ENCODE measurements at places on chromosomes 2 and 18.

DNA sequence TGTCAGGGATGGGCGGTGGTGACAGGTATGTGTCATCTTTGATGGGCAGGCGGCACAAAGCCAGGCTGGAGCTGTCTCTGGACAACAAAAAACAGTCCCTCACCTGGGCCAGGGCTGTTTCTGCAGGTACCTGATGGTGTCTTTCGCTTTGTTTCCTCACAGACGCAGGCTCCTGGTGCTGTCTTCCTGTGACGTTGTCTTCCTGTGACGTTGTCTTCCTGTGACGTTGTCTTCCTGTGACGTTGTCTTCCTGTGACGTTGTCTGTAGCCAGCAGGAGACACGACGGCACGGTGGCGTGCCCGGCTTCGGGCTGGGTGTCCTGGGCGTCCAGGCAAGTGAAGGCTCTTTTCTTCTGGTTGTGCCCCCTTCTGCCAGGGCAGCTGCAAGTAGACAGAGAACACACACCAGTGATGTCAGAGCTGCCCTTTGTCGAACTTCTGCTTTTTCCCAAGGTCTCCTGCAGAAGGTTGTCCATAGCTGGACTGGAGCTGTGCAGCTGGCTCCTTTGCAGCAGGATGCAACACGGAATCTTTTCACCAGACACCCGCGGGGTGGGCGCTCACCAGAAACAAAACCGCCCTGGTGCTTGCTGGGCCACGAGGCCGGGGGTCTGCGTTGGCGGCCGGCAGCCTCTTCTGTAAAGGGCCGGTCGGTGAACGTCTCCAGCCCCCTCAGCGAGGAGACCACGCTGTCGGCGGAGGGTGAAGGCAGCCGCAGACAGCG lies 21.1 kb downstream of the GPR35 start:
- peak; percentile 37 for DNase-seq

GRCh38 chr2:207238831-207239701 lies 73.3 kb upstream of the KLF7 start:
- no peak for DNase-seq

DNA sequence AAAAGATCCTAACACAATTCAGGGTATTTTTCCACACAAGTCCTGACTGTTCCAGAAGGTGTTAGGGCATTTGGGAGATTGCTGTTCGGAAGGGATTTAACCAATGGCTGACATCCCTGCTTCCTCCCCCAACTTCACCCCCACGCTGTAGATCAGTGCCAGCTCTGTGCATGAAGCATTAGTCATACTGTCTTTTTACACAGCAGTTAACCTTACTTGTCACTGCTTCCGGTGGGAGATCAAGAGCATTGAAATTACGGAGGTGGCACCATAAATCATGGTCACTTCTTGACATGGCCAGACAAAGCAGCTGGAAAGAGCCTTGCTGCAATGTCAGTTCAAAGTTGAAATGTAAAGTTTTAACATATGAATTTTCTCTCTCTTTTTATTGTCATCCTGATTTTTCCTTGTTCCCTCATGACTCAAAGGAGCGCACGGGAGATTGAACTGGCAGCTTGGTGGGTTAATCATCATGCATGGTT lies 70.2 kb downstream of the HRH4 start:
- no peak for DNase-seq

DNA sequence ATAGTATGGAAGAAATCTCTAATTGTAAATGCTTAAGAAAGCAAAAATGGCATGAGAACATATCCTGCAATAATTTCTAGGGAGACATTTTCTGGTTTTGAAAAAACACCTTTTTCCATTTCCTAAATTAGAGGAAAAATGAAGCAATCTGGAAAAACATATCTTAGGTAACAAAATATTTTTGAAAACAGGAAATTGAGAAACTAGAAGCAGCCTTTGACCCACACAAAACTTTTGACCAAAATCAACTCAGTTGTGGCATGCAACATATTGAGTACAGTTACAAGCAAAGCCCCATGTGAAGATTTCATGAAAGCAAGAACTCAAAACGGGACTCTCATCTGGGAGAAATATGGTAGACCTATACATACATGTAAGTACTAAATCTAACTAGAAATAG lies 28.6 kb upstream of the CHAC2 start:
- DNase-seq: no peak

DNA sequence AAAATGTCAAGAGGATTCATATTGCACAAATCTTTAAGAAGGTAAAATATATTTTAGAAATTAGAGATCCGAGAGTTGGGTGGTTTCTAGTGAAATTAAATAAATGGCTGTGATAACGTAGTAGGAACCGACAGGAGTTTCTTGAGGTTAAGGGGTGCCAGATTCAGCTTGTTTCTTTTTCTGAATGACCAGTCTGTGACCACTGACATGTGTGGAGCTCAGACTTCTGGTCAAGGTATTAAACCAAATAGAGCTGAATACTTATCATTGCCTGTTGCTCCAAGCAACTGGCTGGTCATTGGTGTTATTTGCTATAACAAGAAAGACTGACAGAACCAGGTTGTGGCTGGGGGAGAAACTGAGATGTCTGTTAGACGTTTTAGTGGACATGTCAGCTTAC lies 408.2 kb upstream of the HS6ST1 start:
- DNase-seq: no peak

- DNase-seq: no peak
These were observed 418.9 kb downstream of the EPHA4 start for GRCh38 chr2:221153226-221153625.

GRCh38 chr2:112001942-112002341 lies 53.1 kb upstream of the TMEM87B start:
- DNase-seq: no peak

DNA sequence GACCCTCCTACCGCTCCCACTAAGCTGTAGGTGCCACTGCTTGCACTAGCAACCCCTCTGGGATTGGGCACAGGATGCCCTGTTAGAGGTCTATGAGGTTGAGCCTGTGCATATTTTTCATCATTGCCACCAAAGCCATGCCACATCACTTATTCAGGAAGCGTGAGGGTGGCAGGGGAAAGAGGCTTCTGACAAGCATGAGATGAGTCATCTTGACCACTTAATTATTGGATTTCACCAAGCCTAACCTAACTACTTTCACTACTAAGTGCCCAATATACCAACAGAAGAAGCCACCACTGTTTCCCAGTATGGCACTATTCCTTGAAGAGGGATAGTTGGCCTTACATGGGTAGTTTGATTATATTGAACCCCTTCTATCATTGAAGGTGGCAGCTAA lies 181.3 kb upstream of the EPHA4 start:
- no peak for DNase-seq

GRCh38 chr2:40401896-40402295 lies 50.0 kb downstream of the SLC8A1 start:
- no peak for DNase-seq

GRCh38 chr18:66377291-66377690 lies 226.6 kb downstream of the CDH19 start:
- no peak for DNase-seq

DNA sequence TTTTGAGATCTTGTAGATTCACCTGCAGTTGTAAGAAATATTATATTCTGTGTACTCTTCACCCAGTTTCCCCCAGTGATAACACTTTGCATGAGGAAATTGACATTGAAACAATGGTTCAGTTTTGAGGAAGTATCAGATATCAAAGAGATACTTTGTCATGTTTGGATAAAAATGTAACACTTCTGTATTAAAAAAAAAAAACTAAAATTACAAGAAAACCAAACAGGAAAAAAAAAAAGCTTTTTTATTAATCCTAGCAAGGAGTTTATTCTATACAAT lies 204.0 kb downstream of the ARL4C start:
- DNase-seq: no peak

GRCh38 chr18:22283397-22283796 lies 114.0 kb downstream of the GATA6 start:
- DNase-seq: no peak

DNA sequence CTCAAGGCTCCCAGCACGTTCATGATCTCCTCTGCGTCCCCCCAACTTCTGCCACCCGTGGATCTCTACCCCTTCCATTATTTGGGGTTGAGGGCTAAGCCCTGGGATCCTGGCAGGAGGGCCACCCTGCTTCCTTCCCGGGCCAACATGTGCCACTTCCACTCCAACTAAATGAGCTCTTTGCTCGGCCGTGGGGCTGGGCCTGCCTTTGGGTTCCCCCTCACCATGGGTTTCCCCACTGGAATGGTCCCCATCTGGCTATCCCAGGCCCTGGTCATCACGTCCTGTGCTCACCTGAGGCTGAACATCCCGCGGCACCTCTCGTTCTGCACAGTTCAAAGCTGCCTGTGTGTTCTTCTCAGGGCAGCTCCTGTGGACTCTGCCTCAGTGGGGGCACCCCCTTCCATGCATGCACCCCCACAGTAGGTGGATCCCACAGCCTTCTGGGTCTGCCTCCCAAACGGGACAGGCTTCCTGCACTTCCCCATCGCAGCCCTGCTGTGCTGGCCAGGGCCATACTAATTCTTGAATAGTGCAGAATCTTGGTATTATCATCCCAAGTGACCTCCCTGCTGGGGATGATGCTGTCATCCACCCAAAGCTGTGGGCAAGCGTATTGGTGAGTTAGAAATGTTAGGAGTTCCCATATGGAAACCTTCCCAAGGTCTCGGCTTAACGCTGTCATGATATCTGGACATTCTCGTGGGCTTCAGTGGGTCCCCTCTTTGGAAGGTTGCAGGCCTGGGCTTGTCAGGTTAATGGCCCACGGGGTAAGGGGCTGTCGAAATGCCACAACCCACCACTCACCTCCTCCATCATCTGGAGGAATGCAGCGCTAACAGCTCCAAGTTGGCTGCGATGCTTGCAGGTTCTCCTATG lies 150.5 kb upstream of the TWIST2 start:
- no peak for DNase-seq

DNA sequence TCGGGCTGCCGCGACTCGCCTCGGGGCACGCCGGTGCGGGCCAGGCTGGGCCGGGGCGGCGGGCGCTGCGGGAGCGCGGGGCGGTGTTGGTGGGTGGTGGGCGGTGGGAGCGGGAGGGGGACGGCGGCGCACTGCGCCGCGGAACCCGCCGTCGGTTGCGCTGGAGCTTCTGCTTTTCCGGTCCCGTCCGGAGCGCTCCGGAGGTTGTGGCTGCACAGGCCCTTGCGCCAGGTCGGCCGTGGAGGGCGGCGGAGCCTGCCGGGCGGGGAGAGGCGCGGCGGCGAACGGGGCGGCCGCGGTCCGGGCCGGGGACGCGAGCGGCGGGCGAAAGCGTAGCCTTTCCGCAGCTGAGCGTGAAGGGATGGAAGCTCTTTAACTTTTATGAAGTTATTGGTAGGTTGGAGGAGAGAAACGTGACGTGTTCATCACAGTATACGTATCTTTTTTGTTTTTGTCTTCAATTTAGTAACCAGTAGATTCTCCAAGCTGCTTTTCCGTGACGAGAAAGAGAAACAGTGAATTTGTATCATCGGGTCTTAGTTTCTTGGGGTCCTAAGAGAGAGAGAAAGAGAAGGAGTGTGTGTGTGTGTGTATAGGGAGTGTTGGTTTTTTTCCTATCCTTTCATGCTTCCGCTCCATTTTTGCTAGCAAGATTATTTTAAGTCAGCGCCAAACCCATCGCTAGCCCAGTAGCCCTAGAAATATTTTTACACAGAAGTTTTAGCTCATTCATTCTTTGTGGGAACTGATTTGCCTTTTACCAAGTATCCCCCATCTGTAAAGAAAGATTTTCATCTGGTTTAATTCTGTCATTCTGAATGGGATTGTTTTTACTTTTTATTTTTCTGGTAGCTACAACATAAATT lies 535 bp downstream of the ATG4B start:
- peak; percentile 73 for DNase-seq

Measured in GM13976 (cell line).